Fibroblast of skin of right biceps (primary cell): ENCODE measurements at places on chromosomes 13 and 19.

- DNase-seq, result no peak
Measured at GRCh38 chr13:74258961-74259360, 124.8 kb upstream of the KLF12 start.

DNA sequence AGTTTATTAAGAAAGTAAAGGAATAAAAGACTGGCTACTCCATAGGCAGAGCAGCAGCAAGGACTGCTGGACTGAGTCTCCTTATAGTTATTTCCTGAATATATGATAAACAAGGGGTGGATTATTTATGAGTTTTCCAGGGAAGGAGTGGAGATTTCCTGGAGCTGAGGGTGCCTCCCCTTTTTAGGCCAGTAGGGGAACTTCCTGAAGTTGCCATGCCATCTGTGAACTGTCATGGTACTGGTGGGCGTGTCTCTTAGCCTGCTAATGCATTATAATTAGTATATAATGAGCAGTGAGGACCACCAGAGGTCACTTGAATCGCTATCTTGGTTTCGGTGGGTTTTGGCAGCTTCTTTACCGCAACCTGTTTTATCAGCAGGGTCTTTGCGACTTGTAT, 13.5 kb downstream of the ZSCAN5A start:
- no peak for DNase-seq

- no peak for DNase-seq
Measured at GRCh38 chr19:29367791-29368222, 154.9 kb upstream of the UQCRFS1 start.

- DNase-seq, result no peak
Measured at GRCh38 chr13:46520166-46520565, 32.8 kb upstream of the LRCH1 start.

- DNase-seq, result no peak
Measured at GRCh38 chr13:44648392-44649103, 72.4 kb upstream of the TSC22D1 start.

- no peak for DNase-seq
Measured at GRCh38 chr13:99505814-99506269, 4.6 kb downstream of the TM9SF2 start.

- no peak for DNase-seq
Measured at GRCh38 chr13:95050800-95051615, 250.2 kb downstream of the ABCC4 start.

- peak; percentile 50 for DNase-seq
Measured at GRCh38 chr19:48635263-48635965, 1.8 kb downstream of the DBP start.

DNA sequence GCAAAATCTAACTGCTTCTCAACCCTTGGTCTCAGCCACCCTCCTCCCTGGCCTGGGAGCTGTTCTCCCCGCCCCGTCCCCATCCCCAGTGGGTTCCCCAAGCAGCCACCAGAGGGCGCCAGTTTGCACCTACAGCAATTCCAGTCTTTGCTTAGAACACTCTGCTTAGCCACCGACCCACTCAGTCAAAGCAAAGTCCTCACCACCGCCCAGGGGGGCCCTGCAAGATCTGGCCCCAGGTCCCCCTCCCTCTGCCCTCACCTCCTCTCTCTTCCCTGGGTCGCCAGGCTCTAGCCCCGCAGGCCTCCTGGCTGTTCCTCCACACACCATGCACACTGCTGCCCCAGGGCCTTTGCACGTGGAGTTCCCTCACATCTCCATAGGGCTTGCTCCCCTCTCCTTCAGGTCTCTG, 12.4 kb downstream of the TMEM143 start:
- peak; percentile 57 for DNase-seq

DNA sequence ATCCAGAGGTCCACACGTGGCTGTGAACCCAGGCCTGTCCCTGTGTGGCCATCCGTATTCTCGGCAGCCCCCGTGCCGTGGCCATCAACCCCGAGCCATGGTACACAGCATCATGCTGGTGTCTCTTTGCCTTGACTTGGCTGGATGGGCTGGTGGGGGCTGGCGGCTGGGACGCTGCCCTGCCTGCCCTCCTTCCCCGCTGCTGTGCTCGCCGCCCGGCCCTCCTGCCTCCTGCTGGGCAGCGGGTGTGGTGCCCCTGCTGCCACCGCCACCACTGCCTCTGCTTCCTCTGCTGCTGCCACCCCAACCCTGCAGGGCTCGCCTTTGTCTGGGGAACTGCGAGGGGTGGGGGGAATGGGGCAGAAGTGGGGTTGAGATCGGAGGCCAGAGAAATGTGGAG, 19.7 kb upstream of the EHD2 start:
- no peak for DNase-seq

DNA sequence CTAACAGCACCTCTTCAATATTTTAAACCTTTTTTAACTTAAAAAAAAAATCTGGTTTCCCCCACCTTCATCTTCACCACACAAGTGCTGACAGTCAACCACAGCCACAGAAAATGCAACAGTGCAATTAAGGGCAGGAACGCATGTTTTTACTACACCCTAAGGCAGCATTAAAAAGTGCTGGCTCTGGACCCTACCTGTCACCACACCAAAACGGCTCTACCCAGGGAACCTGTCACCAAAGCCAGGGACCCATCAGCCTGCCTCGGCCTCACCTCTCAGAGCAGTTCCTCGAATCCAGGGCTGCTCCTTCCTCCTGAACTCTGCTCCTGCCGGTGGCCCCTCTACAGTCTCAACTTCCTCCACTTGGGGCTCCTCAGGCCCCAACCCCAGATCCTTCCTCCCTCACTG, 22.5 kb upstream of the SLC35E1 start:
- no peak for DNase-seq

DNA sequence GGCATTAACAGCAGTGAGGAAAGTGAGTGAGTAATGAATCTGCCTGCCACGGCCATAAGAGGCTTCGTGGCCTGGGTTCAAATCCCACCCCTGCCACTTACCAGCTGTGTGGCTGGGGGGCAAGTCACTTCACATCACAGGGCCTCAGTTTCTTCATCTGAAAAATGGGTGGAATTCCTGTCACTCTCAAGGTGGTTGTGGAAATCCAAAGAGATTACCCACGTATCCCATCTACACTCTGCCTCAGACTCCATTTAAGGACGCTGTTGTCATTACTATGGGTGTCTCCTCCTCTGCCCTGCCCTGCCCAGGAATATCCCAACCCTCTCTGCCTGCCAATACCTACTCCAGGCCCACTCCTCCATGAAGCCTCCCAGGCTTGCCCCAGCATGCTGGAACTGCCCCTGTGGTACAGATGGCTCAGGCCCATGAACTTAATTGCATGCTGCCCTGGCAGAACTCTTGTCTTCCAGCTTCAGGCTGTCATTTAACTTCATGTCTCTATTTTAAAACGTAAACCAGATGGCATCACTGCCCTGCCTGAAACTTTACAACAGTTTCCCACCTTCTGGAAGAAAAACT, 3.1 kb downstream of the GIPC1 start:
- no peak for DNase-seq

DNA sequence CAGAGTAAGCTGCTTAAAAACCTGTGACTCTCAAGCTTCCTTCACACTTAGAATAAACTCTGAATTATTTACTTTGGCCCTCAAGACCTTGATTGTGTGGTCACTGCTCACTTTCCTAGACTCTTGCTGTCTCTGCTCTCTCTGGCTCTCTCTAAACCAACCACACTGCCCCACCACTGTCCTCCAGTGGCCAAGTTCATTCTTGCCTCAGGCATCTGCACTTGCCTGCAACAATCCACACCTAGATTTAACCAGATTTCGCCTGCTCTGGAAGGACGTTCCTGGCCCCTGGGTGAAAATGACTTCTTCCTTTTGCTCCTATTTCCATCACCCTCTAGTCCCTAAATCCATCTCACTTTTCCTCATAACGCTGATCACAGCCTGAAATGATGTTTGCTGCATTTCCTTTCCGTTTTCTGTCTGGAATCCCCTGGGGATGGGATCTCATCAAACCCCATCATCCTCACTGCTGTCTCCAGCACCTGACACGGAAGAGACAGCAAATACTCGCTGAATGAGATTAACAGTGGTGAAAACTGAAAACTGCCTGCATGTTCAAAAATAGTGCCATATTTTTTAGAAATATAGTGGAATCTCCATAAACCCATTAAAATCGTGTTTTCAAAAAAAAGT, 232.6 kb downstream of the UQCRFS1 start:
- peak; percentile 54 for DNase-seq

DNA sequence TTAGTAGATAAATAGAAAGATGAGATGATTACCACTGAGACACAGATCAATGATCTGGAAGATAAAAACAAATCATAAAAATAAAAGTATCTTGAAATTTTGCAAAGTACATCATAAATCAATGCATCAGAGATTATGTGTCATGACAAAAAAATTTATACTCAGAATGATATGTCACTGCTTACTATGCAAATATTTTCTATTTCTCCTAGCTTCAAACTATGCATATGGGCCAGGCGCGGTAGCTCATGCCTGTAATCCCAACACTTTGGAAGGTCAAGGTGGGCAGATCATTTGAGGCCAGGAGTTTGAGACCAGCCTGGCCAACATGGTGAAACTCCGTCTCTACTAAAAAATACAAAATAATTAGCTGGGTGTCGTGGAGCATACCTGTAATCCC, 17.3 kb upstream of the RBM26 start:
- DNase-seq, result no peak

GRCh38 chr19:18741124-18742121, 49.7 kb downstream of the COMP start:
- DNase-seq, result no peak

DNA sequence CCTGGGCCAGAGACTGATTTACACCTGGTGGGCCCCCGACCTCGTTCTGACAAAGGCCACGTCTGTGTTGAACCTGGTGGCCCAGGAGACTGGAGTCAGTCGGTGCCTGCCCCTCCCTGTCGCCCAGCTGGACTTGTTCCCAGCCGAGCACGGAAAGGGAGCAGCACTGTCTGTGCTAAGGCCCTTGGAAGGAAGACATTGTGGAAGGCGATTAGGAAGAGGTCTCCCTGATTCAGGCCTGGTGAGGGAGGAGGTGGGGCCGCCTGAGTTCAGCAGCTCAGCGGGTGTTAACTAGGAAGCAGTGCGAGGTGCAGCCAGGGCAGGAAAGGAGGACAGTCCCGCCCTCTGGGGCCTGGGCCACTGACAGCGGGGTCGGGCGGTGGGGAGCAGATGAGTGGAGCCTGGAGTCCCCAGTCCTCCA, 64.7 kb downstream of the GPR12 start:
- no peak for DNase-seq

DNA sequence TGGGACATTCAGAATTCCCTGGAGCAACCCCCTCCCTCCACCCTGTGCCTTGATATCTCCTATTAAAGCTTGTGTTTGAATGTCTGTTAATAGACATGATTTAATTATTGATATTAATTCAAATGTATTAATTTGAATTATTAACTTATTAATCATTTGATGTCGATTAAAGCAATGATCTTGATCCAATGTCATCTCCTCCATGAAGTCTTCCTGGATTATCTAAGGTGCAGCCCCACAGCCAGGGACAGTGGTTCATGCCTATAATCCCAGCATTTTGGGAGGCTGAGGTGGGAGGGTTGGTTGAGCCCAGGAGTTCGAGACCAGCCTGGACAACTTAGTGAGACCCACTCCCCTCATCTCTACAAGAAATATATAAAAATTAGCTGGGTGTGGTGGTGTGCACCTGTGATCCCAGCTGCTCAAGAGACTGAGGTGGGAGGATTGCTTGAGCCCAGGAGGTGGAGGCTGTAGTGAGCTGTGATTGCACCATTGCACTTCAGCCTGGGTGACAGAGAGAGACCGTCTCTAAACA, 9.6 kb downstream of the FEM1A start:
- no peak for DNase-seq

- DNase-seq, result no peak
Measured at GRCh38 chr19:2070436-2070827, 19.4 kb upstream of the MKNK2 start.

DNA sequence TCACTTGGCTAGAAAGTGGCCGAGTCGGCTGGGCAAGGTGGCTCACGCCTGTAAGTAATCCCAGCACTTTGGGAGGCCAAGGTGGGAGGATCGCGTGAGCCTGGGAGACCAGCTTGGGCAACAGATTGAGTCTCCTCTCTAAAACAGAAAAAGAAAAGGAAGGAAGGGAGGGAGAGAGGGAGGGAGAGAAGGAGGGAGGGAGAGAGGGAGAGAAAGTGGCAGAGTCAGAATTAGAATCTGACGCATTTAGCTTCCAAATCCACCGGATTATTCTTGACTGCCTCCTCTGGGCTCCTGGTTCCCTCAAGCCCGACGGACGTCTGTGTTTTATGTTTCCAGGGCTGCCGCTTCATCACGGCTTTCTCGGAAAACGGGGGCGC, 22.5 kb downstream of the LRFN3 start:
- DNase-seq, result no peak

DNA sequence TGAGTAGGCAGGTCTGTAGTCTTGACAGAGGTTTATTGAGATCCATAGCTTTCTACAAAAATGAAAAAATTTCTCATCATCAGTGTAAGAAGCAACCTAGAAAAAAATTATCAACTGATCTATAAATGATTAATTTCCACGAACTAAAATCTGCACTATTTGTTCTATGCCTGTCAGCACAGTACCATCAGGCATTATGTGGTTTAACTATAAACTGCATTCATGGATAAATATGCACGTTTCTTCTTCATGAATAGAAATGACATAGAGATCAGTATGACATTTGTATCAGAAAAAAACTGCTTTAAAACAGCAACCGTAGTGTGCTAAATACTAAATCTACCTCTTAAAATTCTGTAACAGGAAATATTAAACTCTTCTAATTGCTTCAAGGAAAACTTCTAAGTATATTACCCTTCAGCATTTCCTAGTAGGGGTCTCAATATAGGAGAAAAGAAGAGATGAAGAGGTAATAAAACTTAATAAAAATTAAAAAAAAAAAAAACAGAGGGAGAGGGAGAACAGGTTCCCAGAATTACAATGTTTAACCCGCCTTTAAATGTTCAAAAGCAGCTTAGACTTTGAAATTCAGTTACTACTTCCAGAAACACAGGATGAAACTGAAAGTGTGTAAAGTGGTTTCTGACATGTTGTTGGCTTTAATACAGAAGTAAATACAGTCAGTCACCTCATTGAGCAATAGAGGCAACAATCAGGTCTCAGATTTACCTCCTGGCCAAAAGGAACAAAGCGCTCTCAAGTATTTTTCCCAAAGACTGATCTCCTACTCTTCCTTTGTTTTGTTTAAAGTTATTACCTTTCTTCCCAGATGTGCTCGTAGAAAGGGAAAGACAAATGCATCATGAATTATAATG, 144.4 kb downstream of the DIAPH3 start:
- no peak for DNase-seq

DNA sequence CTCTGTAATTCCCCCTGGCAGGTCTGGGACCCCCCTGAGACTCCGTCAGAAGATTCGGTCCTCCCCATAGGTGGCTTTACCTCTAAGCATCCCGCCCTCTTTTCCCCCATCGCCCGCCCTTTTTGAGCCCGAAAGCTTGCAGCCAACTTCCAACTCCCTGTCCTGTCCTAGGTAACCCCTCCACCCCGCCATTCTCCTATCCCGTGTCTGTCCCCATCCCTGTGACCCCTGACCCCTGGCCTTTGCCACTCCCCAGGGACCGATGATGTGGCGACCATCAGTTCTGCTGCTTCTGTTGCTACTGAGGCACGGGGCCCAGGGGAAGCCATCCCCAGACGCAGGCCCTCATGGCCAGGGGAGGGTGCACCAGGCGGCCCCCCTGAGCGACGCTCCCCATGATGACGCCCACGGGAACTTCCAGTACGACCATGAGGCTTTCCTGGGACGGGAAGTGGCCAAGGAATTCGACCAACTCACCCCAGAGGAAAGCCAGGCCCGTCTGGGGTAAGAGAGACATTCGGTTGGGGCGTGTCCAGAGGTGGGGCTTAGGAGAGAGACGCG, 488 bp downstream of the RCN3 start:
- peak; percentile 69 for DNase-seq
